Vagina (tissue), 2 donors: ENCODE measurements at places on chromosomes 4 and X. TPM values are rescaled to one million over a fixed set of nuclear protein-coding genes. Genes with fewer than 3 reads are reported as not detected.

The MGARP gene
- 2.2 TPM for total RNA-seq

The CFAP97 gene
- total RNA-seq = 28.5 TPM

The CTAG2 gene
- not detected for total RNA-seq

The IQCM gene
- not detected for total RNA-seq

The VCX2 gene
- total RNA-seq = not detected

The FOXR2 gene
- not detected for total RNA-seq

DNA sequence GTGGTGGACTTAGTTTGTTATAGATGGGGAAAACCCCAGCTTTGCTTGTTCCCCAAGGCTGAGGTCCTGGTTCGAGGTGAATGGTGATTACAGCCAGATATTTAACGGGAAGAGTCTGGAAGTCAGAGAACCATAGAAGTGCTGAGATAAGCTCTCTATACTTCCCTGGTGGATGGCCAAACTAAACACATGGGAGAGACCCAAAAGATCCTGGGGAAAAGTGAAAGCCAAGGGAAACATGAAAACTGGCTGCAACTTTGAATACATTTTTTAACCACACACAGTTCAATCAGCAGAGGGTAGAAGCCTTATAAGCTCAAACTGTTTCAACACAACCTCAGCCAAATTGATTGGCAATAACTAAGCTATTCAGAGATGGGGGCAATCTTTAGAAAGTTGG is 29.3 kb upstream of the SRPX start:
- no peaks in the 10 kb centered on the region for H3K27me3 ChIP-seq
- H3K4me3 ChIP-seq = no peak overlapping the region
- H3K4me1 ChIP-seq = no peaks in the 10 kb centered on the region
- no peak overlapping the region for H3K27ac ChIP-seq
- H3K36me3 ChIP-seq = no peaks in the 10 kb centered on the region

DNA sequence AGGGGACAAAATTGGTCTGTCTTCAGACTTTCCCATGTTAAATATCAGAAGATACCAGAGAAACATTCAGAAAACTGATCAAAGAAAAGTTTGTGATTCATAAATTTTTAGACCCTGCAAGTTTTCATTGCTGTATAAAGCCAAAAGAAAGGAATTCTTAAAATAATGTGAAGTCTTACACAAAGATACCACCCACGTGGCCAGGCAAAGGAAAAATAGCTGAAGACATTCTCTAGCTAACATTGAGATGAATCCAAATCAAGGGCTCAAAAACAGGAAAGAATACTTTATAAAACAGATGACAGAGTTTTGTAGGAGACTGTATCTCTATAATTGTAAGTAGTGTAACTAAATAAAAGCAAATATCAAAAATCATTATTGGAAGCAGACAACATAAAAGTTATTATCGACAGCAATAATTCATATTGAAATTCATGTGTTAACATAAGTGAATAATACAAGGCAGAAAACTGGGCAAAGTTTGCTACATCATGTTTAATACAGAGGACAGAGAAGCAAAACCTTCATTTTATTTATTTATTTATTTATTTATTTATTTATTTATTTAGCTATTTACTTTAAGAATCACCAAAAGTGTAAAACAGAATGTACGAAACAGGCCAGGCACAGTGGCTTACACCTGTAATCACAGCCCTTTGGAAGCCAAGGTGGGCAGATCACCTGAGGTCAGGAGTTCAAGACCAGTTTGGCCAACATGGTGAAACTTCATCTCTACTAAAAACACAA is 204.6 kb upstream of the SLIT2 start:
- H3K27me3 ChIP-seq = no peaks in the 10 kb centered on the region
- H3K27ac ChIP-seq = no peak overlapping the region
- no peak for DNase-seq
- no peak overlapping the region for H3K4me3 ChIP-seq

- no peak for DNase-seq
- H3K27me3 ChIP-seq = no peaks in the 10 kb centered on the region
- H3K4me1 ChIP-seq = no peaks in the 10 kb centered on the region
- no peaks in the 10 kb centered on the region for H3K36me3 ChIP-seq
- H3K27ac ChIP-seq = no peak overlapping the region
Observed at GRCh38 chrX:45352611-45353010, 151.9 kb upstream of the DIPK2B start.

DNA sequence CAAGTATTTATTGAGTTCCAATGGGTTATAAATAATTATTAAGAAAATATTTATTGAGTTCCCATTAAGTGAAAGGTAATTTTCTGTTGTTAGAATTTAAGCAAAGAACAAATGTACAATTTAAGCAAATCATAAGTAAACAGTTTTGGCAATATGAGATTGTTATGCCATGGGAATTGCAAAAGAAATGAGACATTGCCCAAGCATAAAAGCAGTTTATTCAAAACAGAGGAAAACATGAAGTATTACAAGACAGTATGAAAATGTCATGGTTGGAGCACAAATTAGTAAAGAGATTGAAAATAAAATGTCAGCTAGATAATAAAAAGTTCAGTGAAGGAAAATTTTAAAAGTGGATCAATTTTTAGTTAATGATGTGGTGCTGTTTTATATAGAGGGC is 706.1 kb upstream of the EPHA5 start:
- no peak overlapping the region for H3K4me3 ChIP-seq
- H3K4me1 ChIP-seq = no peaks in the 10 kb centered on the region
- DNase-seq = no peak
- H3K27me3 ChIP-seq = no peaks in the 10 kb centered on the region
- no peaks in the 10 kb centered on the region for H3K36me3 ChIP-seq

DNA sequence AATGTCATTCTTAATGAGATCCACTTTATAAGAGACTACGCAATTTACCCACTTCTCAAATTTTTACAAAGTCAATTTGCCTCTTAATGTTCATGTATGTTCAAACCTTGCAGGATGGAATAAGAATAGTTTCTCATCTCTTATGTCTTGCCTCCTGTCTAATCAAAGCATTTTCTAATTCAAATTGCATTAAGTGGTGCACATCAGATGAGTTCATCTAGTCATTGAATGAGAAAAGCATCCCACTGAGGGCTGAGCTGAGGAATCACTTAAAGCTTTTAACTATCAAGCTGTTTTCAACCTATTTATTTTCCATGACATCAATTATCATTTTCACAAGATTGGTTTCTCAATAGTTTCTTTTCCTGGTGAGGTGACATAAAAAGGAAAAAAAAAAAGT is 1964.0 kb downstream of the PCDH7 start:
- no peak overlapping the region for H3K27ac ChIP-seq
- no peak for DNase-seq
- H3K4me1 ChIP-seq = no peaks in the 10 kb centered on the region
- no peaks in the 10 kb centered on the region for H3K27me3 ChIP-seq

DNA sequence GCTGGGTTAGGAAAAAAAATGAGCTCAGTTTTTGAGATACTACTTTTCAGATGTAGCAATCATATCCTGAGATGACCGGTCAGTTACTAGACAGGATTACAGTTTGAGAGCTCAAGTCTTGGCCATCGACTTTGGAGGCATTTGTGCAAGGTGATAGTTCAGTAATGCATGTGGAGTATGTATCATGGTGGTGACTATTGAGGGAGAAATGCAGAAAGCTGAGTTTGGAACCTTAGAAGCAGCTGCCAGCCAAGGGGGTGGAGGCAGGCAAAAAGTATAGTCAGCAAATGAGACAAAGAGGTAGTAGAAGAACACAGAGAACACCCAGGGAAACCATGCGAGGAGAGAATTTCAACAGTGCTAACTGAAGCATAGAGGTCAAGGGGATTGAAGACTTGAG is 48.7 kb upstream of the SLC4A4 start:
- no peaks in the 10 kb centered on the region for H3K27me3 ChIP-seq
- no peaks in the 10 kb centered on the region for H3K4me1 ChIP-seq
- DNase-seq = no peak
- H3K27ac ChIP-seq = no peak overlapping the region
- H3K36me3 ChIP-seq = no peaks in the 10 kb centered on the region
- no peak overlapping the region for H3K4me3 ChIP-seq

GRCh38 chr4:163587867-163588266 is 93.4 kb downstream of the TMA16 start:
- H3K36me3 ChIP-seq = no peaks in the 10 kb centered on the region
- H3K4me3 ChIP-seq = no peak overlapping the region
- H3K27me3 ChIP-seq = no peaks in the 10 kb centered on the region
- no peaks in the 10 kb centered on the region for H3K4me1 ChIP-seq
- H3K27ac ChIP-seq = no peak overlapping the region
- DNase-seq = no peak

DNA sequence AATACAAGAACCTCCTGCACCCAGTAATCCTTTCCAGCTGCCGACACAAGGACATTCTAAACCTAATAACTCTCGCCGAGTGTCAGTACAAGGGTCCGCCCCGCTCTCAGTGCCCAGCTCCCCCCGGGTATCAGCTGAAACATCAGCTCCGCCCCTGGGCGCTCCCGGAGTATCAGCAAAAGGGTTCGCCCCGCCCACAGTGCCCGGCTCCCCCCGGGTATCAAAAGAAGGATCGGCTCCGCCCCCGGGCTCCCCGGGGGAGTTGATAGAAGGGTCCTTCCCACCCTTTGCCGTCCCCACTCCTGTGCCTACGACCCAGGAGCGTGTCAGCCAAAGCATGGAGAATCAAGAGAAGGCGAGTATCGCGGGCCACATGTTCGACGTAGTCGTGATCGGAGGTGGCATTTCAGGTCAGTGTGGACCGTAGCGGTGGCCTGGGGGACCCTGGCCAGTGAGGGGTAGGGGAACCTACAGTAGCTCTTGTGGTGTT is at the start of gene MAOA:
TSS of gene MAOA (plus strand) at position 295 of the 490 bp plus-strand sequence. CDS start at position 338, 43 bp downstream.
- H3K4me3 ChIP-seq = peak within 1 kb of the TSS; percentile 65
- H3K27me3 ChIP-seq = no peaks in the 10 kb centered on the region
- peak within 1 kb of the TSS; percentile 85 for H3K27ac ChIP-seq

DNA sequence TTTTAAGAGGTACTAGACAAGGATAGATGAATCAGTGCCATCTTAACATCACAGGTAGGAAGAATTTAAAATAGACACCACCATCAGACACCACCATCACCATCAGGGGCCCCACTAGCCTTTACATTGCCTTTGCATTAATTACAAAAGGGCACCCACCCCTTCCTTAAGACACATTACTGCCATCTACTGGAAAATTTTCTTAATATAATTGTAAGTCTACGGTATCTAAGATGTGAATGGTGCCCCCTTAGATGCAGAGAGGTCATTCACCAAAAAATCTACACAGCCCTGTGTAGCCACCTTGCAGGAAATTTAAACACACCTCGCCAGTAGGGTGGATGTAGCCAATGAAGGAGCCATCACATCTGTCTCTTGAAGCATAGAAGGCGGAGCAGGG is 184.1 kb downstream of the MID1IP1 start:
- H3K27me3 ChIP-seq = no peaks in the 10 kb centered on the region
- H3K4me3 ChIP-seq = no peak overlapping the region
- no peaks in the 10 kb centered on the region for H3K36me3 ChIP-seq
- DNase-seq = no peak
- no peak overlapping the region for H3K27ac ChIP-seq

GRCh38 chr4:140098455-140099160 is 55.4 kb downstream of the MAML3 start:
- H3K36me3 ChIP-seq = no peaks in the 10 kb centered on the region
- peaks cover 58% of the 10 kb centered on the region for H3K4me1 ChIP-seq
- no peak for DNase-seq
- peak overlapping the region; percentile 38 for H3K27ac ChIP-seq

- no peaks in the 10 kb centered on the region for H3K36me3 ChIP-seq
- no peak overlapping the region for H3K27ac ChIP-seq
- no peaks in the 10 kb centered on the region for H3K4me1 ChIP-seq
Observed at GRCh38 chr4:106691749-106692148, 323.2 kb upstream of the GIMD1 start.

DNA sequence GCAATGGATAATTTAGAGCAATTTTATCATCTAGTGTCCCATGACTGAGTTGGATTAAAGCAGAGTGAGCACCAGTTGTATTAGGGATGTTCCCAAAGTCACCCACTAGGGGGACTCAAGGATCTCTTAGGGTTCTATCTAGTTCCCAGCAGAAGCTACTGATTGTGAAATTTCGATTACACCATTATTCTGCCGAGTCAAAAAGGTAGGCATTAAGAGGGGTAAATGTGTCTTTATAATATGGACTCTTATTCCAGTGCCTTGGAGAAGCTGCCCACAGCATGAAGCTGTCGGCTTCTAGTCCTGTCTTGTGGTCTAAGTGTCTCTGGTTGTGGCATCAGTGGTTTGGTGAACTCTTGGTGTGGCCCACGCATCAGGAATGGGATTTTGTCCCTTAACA is 53.3 kb downstream of the RGS12 start:
- H3K4me1 ChIP-seq = peaks cover 14% of the 10 kb centered on the region
- H3K27ac ChIP-seq = no peak overlapping the region
- H3K4me3 ChIP-seq = no peak overlapping the region
- no peaks in the 10 kb centered on the region for H3K36me3 ChIP-seq
- no peaks in the 10 kb centered on the region for H3K27me3 ChIP-seq
- DNase-seq = peak; percentile 77

DNA sequence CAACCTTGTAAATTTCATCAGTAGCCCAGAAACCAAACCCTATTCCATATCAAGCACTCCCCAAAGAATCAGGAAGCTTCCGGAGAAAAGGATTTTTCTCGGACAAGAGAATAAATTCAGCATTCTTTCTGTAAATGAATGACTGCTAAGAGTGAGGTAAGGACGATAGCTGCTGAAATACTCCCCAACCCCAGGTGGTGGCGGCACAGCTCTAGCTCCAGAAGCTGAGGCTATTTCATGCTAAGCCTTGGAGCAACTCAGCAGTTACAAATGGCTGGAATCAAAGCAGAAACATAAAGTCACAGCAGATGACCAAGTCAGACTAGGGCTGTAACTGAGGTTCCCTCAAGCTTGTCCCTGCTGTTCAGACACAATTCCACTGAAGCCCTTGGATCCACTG is 13.9 kb upstream of the PCDH19 start:
- H3K4me1 ChIP-seq = no peaks in the 10 kb centered on the region
- H3K27me3 ChIP-seq = no peaks in the 10 kb centered on the region
- H3K4me3 ChIP-seq = no peak overlapping the region
- H3K36me3 ChIP-seq = no peaks in the 10 kb centered on the region
- H3K27ac ChIP-seq = no peak overlapping the region
- no peak for DNase-seq

GRCh38 chr4:42895452-42895851 is 2.9 kb downstream of the GRXCR1 start:
- no peak overlapping the region for H3K27ac ChIP-seq
- no peaks in the 10 kb centered on the region for H3K4me1 ChIP-seq
- no peaks in the 10 kb centered on the region for H3K36me3 ChIP-seq
- H3K27me3 ChIP-seq = no peaks in the 10 kb centered on the region
- H3K4me3 ChIP-seq = no peak overlapping the region
- no peak for DNase-seq

GRCh38 chr4:8834681-8835220 is 36.9 kb downstream of the HMX1 start:
- no peak overlapping the region for H3K4me3 ChIP-seq
- no peak overlapping the region for H3K27ac ChIP-seq
- DNase-seq = no peak
